Left forelimb (tissue), 1 donor: ENCODE measurements at places on chromosomes 16 and 17.

DNA sequence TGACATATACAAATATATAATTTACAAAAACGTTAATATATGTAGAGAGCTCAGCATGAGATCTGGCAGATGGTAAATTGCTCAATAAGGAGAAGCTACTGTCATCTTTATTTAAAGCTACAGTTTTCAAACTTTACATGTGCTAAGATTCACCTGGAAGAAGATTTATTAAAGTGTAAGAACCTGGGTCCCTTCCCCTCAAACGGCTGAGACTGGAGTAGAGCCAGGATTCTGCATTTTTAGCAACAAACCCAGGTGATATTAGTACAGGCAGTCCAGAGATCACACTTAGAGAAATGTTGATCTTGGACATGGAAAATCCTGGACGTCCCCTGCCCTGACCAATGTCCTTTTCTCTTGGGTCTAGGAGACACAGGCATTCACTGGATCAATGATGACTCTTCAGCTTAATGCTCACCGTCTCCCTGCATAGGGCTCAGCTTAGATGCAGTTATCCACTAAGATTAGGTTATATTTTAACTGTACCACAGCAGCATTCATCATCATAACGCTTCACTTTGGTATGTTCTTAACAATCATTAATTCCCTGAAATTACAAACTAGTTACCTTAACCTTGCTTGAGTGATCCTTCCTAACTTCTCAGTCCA lies 20.4 kb downstream of the CDR2 start:
- no peak for DNase-seq

- no peak for DNase-seq
Measured at GRCh38 chr16:71626858-71627213, 852 bp downstream of the MARVELD3 start.

- no peak for DNase-seq
Measured at GRCh38 chr16:55695595-55695994, 39.8 kb downstream of the SLC6A2 start.

- no peak for DNase-seq
Measured at GRCh38 chr17:68941761-68942160, 13.4 kb downstream of the ABCA8 start.

DNA sequence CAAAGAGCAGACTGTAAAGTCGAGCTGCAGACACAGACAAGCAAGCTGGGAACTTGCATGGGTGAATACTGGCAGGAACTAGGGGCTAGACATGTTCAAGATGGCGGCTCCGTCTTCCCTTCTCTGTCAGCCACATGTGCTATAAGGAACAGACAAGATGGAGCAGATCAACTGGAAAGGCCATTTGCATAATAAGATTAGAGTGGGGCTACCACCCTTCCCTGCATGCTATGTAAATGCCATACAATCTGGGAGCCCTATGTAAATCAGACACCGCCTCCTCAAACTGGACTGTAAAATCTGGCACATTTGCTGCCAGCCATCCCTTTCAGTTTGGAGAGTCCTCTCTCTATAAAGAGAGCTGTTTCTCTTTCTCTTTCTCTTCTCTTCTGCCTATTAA lies 640.1 kb upstream of the CDH8 start:
- DNase-seq = no peak

- DNase-seq = no peak
Measured at GRCh38 chr17:9389111-9389527, 186.5 kb downstream of the STX8 start.

DNA sequence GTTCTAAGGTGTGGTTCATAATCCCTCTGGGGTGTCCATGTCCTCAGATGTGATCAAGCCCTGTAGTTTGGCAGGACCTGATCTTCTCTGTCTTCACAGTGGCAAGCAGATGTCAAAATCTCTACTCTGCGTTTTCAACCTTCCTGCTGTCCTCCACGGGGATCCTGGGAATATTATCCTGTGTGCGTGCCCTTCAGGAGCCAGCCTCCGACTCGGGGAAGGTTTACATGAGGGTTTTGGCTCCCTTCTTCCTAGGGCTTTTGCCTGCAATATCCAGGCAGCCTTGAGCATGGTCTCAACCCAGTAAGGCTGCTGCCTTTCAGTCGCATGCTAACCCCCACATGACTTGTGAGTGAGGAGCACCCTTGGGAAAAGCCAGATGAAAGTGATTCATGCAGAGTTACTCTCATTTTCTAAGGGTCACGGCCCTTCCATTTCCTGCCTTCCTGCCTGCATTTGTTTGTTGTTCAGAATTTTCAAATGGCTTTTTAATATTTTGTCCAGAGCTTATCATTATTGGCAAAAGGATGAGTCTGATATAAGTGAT lies 202.2 kb upstream of the CHMP6 start:
- DNase-seq = no peak

DNA sequence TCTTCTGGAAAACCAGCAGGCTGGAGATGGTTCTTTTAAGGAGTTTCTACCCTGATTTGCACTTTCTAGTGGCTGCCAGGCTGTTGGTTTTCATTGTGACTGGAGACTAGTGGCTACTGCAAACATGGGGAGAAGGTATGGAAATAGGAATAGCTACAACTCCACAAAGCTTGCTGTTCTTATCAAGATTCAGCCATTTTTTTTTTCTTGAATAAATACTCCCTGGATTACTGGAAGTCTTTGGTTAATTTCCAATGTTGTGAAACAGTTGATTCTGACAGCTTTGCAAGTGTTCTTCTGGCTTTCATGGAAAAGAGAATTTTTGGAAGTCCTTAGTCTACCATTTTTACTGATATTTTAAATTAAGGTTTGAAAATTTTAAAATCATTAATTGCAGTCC lies 277.7 kb downstream of the HS3ST3A1 start:
- no peak for DNase-seq

DNA sequence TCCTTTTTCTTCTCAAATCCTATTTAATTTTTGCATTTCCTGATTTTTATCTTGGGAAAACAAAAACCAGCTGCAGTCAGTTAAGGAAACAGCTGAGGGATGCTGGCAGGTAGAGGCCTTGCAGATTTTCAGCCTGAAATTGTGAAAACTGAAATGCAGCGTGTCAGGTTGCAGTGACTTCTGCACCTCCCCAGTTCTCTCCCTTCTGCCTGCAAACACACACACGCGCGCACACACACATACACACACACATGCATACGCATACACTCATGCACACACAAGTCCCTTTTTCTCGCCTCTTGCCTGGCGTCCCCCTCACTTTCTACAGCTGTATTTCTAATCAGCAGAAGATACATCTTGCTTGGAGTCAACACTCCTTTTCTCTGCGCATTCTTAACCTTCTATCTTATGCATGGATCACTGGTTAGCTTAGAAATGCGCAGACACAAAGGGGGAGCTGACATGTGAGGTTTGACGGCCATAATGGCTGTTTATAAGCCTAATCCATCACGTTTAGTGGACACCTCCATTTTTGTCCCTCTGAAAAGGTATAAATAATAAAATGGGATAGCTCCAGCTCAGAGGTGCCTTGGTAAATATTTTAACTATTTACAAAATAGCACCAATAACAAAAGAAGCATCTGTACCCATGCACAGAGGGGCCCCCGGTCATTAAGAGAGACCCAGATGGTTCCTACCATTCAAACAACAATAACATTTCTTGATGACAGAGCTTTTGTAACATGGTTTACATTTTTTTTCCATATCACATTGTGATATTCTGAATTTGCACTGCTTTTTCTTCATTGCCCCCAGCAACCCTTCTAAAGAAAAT lies 392.1 kb upstream of the SALL1 start:
- DNase-seq = peak; percentile 73

- DNase-seq = no peak
Measured at GRCh38 chr16:74485916-74486315, 64.6 kb upstream of the CLEC18B start.

GRCh38 chr17:19762515-19762961 lies 14.4 kb upstream of the ALDH3A1 start:
- DNase-seq = no peak

DNA sequence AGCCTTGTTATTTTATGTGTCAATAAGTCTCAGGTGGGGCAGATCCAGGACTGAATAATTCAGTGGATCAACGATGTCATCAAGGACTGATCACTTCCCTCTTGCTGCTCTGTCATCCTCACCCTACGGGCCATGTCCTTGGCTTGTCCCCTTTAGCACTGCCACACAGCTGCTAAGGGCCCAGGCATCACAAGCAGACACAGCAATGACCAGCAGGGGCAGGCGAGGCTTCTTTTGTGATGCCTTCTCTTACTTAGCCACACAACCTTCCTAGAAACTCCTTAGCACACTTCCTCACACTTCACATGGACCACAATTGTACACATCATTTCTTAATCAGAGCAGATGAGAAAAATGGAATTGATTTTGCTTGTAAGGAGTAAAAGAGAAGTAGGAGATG lies 356.3 kb upstream of the SOX9 start:
- no peak for DNase-seq

DNA sequence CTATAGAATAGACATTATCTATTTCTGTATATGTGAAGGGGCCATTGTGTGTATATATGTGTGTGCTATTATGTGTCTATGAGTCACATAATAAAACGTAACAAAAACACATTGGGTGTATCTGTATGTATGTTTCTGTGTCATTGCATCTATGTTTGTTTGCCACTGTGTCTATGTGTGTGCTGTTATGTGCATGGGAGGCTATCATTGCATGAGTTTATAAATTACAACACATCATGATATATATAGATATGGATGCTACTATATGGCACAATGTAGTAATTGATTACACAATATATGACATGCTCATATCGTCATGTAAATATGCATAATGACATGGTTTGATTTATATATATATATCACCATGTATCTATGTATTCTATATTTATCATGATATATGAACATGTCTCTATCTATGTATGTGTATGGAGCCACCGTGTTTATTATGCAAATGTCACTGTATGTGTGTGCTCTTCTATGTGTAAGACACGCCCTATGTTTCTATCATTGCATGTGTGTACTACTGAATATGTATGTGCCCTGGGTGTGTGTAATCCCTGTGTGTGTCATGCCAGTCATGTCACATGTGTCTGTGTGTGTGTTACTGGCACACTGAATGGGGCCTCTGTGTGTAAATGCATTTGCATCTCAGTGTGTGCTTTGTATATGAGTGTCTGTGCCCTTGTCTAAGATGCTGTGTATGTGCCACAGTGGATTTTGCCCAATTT lies 1.4 kb upstream of the TSPOAP1 start:
- DNase-seq = no peak

- DNase-seq = no peak
Measured at GRCh38 chr16:85426806-85427205, 186.3 kb upstream of the GSE1 start.
